Smooth muscle cell of the coronary artery (primary cell): ENCODE measurements at places on chromosomes 11 and 22. TPM values are rescaled to one million over a fixed set of nuclear protein-coding genes. Genes with fewer than 3 reads are reported as not detected.

OR4C46 gene
- total RNA-seq, result not detected in 2 replicates

NRXN2 gene
- 6.6 and 29.0 TPM in 2 replicates for total RNA-seq

SPDYC gene
- not detected in 2 replicates for total RNA-seq

DRD2 gene
- total RNA-seq, result not detected in 2 replicates

FGF19 gene
- total RNA-seq, result not detected in 2 replicates

PKDREJ gene
- under 0.01 TPM in 1 of 2 replicates, not detected in the other for total RNA-seq

WNT7B gene
- not detected in 2 replicates for total RNA-seq

OR51S1 gene
- not detected in 2 replicates for total RNA-seq

OR6T1 gene
- total RNA-seq, result not detected in 2 replicates

HTR3B gene
- not detected in 2 replicates for total RNA-seq

ART1 gene
- total RNA-seq, result not detected in 2 replicates

RFPL2 gene
- total RNA-seq, result not detected in 2 replicates

AHNAK gene
- 257 and 396 TPM in 2 replicates for total RNA-seq

RFPL3 gene
- not detected in 2 replicates for total RNA-seq

ZDHHC13 gene
- total RNA-seq, result 9.4 and 14.7 TPM in 2 replicates

PDGFB gene
- total RNA-seq, result 0.70 and 13.7 TPM in 2 replicates

FADS1 gene
- 50.9 and 69.6 TPM in 2 replicates for total RNA-seq

SPON1 gene
- total RNA-seq, result 0.08 and 26.8 TPM in 2 replicates

TREH gene
- 0.08 and 0.12 TPM in 2 replicates for total RNA-seq

API5 gene
- total RNA-seq, result 39.1 and 56.4 TPM in 2 replicates

CARNS1 gene
- under 0.01 and 0.30 TPM in 2 replicates for total RNA-seq

LMO1 gene
- not detected in 2 replicates for total RNA-seq

PHLDA2 gene
- total RNA-seq, result 0.23 and 5.7 TPM in 2 replicates

TP53AIP1 gene
- 0.08 TPM in 1 of 2 replicates, not detected in the other for total RNA-seq

HNRNPUL2 gene
- total RNA-seq, result 7.5 and 8.9 TPM in 2 replicates

CCDC89 gene
- 2.6 and 5.6 TPM in 2 replicates for total RNA-seq

CALCB gene
- not detected in 2 replicates for total RNA-seq

PGA5 gene
- total RNA-seq, result 1.1 TPM in 1 of 2 replicates, not detected in the other
